ENCODE measurements at places on chromosomes 3 and 15. TPM values are rescaled to one million over a fixed set of nuclear protein-coding genes. Genes with fewer than 3 reads are reported as not detected.

DNA sequence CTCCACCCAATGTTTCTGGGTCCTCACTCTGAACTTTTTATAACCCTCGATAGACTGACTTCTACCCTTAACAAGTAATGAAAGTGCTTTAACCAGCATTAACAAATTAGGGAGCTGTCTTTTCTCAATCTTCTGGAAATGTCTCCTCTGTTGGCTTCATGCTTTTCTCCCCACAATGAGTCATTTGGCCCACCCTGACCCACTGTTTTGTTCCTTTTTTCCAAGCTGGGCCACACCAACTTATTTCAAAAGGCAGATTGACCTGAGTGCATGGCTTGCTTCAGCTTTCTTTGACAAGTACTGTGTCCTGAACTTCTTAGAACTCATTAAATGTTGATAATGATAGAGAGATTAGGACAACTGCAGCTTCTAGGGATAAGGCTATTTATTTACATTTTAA is 199.6 kb upstream of the SEMA6D start:
- no peak for DNase-seq
- H3K27ac ChIP-seq, result no peak overlapping the region
- H3K4me1 ChIP-seq, result no peaks in the 10 kb centered on the region
- no peaks in the 10 kb centered on the region for H3K36me3 ChIP-seq
- no peak overlapping the region for H3K4me3 ChIP-seq
- no peaks in the 10 kb centered on the region for H3K27me3 ChIP-seq

Gene CDHR4
- 0.32 TPM for total RNA-seq

Gene UTS2B
- not detected for total RNA-seq

- no peak overlapping the region for H3K4me3 ChIP-seq
- H3K36me3 ChIP-seq, result peaks cover 9% of the 10 kb centered on the region
- no peaks in the 10 kb centered on the region for H3K27me3 ChIP-seq
- peaks cover 35% of the 10 kb centered on the region for H3K4me1 ChIP-seq
Measured at GRCh38 chr3:97970156-97970555, 2.1 kb downstream of the RIOX2 start.

Gene FANCD2
- 18.5 TPM for total RNA-seq

- no peaks in the 10 kb centered on the region for H3K36me3 ChIP-seq
- H3K4me1 ChIP-seq, result no peaks in the 10 kb centered on the region
- H3K4me3 ChIP-seq, result no peak overlapping the region
- no peak overlapping the region for H3K27ac ChIP-seq
- no peak for DNase-seq
Measured at GRCh38 chr15:71410347-71410746, 295.1 kb downstream of the THSD4 start.

DNA sequence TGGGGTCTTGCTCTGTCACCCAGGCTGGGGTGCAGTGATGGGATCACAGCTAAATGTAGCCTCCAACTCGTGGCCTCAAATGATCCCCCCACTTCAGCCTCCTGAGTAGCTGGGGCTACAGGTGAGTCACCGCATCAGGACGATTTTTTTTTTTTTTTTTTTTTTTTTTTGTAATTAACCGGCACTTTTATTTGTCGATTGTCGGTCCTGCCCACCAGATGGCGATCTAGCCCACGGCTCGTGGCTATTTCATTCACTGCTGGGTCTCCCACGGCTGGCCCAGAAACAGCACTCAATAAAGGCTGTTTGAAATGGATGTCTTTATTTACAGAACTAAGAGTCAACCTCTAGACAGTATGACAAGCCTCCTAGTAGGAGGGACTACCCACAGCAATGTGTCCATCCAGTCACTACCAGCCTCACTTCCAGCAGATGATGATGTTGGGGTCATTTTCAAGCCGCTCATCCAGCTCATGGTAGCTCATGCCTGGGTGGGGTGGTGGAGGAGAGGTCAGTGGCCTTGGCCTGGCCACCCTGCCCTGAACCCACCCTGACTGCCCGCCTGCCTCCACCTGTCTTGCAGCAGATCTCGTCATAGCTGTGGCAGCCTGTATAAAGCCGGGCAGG is 1.8 kb upstream of the ZMYND10 start:
- peak; percentile 88 for DNase-seq
- no peaks in the 10 kb centered on the region for H3K27me3 ChIP-seq
- peak overlapping the region; percentile 60 for H3K27ac ChIP-seq
- H3K36me3 ChIP-seq, result peaks cover 13% of the 10 kb centered on the region
- peaks cover 52% of the 10 kb centered on the region for H3K4me1 ChIP-seq

DNA sequence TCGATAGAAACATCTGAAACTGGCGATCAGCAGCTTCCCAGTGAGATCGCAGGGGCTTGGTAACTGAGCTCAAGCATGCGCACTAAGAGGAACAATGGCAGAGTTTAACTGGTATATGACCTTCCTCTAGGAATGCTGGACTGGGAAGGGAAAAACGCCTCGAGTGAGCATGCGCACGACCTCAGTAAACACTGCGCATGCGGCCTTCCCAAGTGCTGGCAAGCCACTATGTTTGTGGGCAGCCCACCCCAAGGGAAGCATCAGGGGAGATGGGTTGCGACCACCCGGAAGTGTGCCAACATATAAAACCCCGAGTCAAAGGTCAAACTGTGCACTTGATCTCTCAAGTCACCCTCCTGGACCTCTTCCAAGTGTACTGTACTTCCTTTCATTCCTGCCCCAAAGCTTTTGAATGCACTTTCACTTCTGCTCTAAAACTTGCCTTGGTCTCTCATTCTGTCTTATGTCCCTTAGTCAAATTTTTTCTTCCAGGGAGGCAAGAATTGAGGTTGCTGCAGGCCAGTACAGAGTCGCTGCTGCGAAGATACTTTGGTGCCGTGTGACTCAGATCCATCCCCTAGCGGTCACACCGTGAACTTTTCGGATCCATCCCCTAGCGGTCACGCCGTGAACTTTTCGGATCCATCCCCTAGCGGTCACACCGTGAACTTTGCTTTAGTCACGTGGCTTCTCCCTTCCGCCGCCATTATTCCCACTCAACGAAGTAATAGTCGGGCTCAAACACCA is 243.3 kb downstream of the FAM43A start:
- peaks cover 14% of the 10 kb centered on the region for H3K27me3 ChIP-seq
- no peak overlapping the region for H3K27ac ChIP-seq
- DNase-seq, result no peak
- H3K4me3 ChIP-seq, result no peak overlapping the region
- H3K4me1 ChIP-seq, result no peaks in the 10 kb centered on the region

DNA sequence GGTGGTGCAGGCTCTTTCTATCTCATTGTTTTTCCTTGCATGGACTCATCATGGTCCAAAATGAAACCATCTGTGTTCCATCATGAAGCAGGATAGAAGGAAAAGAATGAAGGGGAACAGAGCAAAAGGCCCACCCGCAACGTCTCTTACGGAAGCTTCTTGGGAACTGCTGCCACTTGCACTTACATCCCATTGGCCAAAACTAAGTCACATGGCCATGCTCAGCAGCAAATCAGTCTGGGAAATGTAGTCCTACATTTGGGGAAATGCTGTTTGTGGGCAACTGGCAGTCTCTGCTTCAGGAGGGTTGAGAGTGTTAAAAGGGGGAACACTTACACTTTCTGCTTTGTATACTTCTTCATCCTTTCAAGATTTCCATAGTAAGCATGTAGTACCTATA is 191.6 kb downstream of the SV2B start:
- DNase-seq, result peak; percentile 28
- H3K36me3 ChIP-seq, result no peaks in the 10 kb centered on the region
- no peak overlapping the region for H3K4me3 ChIP-seq
- no peaks in the 10 kb centered on the region for H3K4me1 ChIP-seq
- peaks cover 7% of the 10 kb centered on the region for H3K27me3 ChIP-seq

Gene STIMATE
- 87.7 TPM for total RNA-seq
